ENCODE measurements at places on chromosomes 5 and 9.

DNA sequence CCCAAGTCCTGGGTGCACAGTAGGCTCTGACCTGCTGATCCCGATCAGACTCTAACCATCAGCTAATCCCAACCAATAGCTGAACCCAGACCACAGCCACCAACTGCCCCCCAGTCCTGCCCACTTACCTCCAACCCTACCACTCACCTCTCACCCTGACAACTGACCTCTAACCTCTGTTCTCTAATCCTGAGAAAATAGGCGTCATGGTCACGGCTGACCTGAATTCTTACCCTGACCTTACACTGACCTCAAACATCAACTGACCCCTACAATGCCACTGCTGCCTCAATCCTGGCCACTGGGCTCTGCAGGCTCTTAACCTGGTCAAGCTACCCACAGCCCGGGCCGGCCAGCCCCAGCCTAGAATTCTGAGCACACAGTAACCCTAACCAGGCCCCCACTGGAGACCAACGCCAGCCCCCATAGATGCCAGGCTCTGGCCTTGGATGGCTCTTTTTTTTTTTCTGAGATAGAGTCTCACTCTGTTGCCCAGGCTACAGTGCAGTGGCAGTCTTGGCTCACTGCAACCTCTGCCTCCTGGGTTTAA is 63.8 kb upstream of the ASS1 start:
- no peak for DNase-seq

GRCh38 chr5:53170746-53171349 is 61.3 kb upstream of the MOCS2 start:
- no peak for DNase-seq

GRCh38 chr9:117783828-117784227 is 79.6 kb downstream of the TLR4 start:
- no peak for DNase-seq

- no peak for DNase-seq
Measured at GRCh38 chr5:156135531-156135930, 191.4 kb upstream of the SGCD start.

- DNase-seq = no peak
Measured at GRCh38 chr5:124745007-124745927, 1.2 kb downstream of the ZNF608 start.

- DNase-seq = no peak
Measured at GRCh38 chr9:4147476-4148230, 152.2 kb downstream of the GLIS3 start.

DNA sequence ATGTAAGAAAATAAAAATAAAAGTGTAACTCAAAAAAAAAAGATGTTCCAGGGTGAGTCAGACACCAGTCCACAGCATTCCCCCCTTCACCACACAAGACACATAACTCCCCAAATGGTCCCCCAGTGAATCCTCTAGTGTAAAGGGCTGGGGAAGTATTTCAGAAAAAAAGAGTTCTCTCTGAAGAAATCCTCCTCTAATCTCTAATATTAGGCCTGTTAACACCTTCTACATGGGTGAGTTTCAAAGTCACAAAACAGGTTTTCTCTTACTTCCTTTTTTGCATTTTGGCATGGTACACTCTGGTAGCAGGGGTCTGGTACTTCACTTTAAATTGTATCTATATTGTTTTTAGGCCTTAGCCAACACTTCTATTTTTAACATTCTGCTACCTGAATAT is 28.2 kb downstream of the RNF145 start:
- no peak for DNase-seq

- no peak for DNase-seq
Measured at GRCh38 chr9:130138171-130138653, 34.0 kb upstream of the NCS1 start.

GRCh38 chr5:172646716-172647285 is 5.7 kb downstream of the NEURL1B start:
- no peak for DNase-seq

DNA sequence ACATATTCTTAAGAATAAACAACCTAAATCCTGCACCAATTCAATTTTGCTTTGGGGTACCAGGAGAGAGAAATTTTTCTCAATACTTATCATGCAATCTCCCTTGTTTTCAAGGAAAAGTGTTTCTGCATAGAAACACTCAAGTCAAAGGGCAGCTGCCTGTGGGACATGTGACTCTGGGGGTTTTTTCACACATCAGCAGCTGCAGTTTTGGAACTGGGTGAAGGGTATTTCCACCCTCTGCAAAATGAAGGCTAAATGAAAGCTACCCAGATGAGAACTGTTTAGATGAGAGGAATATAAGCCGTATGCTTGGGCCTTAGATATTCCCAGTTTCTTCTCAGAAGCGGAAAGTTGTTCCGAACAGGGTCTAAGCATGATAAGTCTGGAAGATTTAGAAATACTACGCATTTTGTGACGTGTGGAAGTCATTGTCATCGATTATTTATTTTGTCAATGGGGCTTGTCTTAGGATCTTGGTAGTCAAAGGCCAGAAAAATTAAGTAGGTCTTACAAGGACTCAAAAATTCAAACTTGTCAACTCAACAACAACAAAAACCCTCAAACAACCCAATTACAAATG is 64.3 kb upstream of the BOD1 start:
- no peak for DNase-seq

GRCh38 chr9:99818500-99818899 is 3.2 kb upstream of the NR4A3 start:
- no peak for DNase-seq

GRCh38 chr9:4743131-4743875 is 2.3 kb upstream of the AK3 start:
- DNase-seq = no peak

GRCh38 chr5:5490774-5491347 is 68.4 kb downstream of the ICE1 start:
- no peak for DNase-seq

DNA sequence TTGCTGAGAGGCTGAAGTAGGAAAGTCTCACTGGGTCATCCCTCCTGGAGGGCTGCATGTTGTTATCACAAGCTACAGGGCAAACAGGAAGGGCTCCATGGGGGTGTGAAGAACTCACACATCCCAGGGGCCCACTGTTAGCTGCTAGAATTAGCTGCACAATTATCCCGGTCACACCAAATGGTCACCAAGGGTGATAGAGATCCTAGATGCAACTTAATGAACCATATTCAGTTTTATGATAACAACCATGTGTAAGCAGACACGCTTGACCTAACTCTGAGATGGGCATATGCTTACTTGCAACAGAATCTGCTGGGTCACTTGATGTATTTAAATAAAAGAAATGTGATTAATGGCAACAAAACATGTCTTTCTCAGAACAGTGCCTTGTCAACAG is 143.5 kb upstream of the C6 start:
- no peak for DNase-seq

- no peak for DNase-seq
Measured at GRCh38 chr5:172380987-172381643, 73.2 kb downstream of the SH3PXD2B start.

GRCh38 chr5:135398160-135398854 is 724 bp downstream of the MACROH2A1 start:
- DNase-seq = peak; percentile 15

Measured in stimulated activated CD4-positive, alpha-beta T cell treated with anti-CD3 and anti-CD28 coated beads, TNF-alpha, amount 100 ng/mL, for 1 hour (primary cell).